Left cardiac atrium (tissue), 4 donors: ENCODE measurements at places on chromosomes 6 and 20.

DNA sequence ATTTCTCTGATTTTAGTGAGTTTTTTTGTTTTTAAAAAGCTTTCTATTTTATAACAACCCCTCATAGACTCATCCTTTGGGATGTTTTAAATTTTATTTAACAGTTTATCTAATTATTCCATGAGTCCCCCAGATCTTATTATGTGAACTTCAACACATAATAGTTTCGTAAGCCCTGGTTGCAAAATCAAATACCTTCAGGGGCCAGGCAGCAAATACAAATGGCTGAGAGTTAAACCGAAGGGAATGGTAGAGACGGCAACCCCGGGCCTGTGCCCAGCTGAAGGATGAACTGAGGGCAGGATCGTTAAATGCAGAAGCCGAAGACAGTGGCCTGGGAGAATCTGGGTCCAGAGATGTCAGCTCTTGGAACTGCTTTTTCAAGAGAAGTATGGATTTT, 88.4 kb downstream of the RTN4IP1 start:
- no peak for DNase-seq

DNA sequence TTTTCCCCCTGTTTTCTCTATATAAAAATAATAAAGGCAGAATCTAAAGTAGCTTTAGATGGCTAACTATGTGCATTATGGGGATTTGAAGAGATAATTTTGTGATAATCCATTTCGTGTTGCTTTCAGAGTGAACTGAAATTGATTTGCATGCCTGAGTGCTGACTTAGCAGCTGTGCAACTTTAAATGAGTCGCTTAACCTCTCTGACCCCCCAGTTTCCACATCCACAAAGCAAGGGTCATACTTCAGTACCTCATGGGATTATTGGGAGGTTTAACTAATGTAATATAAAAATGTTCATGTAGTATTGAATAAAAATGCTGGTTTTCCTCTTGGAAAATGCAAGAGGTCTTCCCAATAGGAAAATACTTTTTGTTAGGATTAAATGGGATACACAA, 63.8 kb upstream of the FABP7 start:
- DNase-seq = no peak

DNA sequence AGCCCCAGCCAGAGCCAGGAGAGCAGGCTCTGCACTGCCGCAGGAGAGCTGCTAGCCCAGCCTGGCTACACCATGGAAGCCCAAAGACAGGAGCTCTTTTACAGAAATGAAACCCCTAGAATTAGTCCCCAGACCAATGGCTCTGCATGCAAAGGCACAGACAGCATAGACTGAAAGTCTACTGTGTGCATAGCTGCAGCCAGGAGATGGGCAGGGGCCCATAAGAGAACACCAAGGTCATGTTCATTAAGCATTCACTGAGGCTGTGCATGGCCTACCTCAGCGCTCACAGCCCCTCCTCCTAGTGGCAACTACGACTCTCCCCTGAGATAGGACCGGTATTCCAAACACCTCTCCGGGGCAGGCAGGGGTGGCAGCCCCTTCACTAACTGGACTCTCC, 34.9 kb downstream of the SNX5 start:
- DNase-seq = no peak

DNA sequence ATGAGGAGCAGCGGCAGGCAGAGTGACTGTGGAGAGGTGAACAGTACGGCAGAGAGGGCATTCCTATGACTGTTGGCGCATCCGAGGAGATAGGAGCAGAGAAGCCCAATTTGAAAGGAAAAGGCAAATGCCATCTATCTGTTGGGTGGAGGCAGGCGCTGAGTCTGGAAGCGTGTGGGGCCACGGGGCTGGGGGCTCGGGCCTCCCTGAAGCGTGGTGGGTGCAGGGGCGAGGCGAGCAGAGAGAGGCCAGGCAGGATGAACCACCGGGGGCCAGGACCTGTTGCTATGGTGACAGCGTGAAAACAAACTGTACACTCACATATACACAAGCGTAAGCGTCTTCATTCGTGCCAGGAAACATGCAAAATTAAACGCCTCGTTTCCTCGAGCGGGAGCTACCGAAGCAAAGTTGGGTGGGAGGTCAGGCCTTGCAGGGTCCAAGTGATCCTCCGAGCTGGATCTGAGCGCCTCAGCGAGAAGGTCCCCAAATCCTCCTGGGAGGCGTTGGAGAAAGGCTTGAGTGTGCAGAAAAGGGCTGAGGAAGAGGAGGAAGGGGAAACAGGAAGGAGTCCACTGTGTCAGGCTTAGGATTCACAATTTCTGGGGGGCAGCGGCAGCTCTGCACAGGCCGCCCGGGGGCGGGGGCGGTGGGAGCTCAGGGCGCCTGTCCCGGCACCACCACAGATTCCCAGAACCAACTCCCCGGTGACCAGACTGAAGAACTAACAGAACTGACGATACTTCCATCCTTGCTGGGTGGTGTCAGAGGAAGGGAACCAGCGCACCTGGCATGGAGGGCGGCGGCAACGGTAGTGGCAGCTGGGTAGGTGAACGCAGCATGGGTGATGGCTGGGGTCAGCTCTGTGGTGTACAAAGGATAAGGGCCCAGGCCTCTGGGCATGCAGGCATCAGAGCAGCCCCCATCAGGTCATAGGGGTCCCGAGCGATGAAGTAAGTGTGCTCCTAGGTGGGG, 68.2 kb downstream of the KHDC1L start:
- DNase-seq = no peak

GRCh38 chr6:92945799-92946198, 473.6 kb downstream of the EPHA7 start:
- no peak for DNase-seq

- no peak for DNase-seq
Measured at GRCh38 chr6:6738922-6739716, 150.6 kb downstream of the LY86 start.

- no peak for DNase-seq
Measured at GRCh38 chr6:15517600-15517999, 145.2 kb downstream of the DTNBP1 start.

GRCh38 chr6:108760126-108761050, 87.8 kb upstream of the ARMC2 start:
- DNase-seq = no peak
